ENCODE measurements at places on chromosomes 1 and 21.

DNA sequence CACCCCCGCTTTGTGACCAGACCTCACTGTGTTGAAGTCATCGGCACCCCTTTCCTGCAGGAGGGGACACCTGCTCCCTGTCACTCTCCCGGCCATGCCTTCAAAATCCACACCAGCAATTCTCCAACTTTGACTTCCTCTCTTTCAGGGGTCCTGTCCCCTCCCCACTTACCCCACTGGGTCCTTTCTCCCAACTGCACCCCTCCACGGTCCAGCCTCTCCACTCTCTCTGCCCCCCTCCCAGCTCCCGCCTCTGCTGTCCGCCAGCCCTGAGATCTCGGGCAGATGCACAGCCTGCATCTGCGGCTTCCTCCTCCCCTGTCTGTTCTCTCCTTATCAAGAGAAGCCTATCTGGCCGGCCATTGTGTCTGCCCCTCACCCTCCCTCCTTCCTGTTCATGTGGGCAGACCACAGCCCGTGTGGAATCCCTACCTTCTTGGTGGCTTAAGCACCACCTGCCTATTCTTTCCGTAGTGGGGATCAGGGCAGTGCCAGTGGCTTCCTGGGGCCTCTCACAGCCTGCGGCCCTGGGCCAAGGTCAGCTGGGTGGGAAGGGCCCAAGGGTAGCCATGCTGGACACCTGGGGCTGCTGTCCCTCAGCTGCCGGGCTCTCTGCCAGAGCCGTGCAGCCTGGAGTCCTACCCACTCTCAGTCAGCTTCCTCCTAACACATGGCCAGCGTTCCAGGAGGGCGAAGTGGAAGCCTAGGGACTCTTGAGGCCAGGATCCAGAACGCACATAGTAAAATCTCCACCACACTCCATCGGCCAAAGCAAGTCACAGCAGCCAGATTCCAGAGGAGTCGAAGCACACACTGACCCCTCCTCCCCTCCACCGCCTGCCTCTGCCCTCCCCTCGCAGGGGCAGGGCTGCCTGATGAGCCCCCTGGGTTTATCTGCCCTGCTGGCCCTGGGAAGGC lies 5.1 kb upstream of the HES4 start:
- peaks cover 29% of the 10 kb centered on the region for H3K4me1 ChIP-seq
- peaks cover 28% of the 10 kb centered on the region for H3K27me3 ChIP-seq
- peak overlapping the region; percentile 53 for H3K27ac ChIP-seq
- H3K36me3 ChIP-seq: no peaks in the 10 kb centered on the region

- no peaks in the 10 kb centered on the region for H3K4me1 ChIP-seq
- no peaks in the 10 kb centered on the region for H3K36me3 ChIP-seq
Measured at GRCh38 chr1:199580300-199580699, 447.2 kb upstream of the NR5A2 start.

DNA sequence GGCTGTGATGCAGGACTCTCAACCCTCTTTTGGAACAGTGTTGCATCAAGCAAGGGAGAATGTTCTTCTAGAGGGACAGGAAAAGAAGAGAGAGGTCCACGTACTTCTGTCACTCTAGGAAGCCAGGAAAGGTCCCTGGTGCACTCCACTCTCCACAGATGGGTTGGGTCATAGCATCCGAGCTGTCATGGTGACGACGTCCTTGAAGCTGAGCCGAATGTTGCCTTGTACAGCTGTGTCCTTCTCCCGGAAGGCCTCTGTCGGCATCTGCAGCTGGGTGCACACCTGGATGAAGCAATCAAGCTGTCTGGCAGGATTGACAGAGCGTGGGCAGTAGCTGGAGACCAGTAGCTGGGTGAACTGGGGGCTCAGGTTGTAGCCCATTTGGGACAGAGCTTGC lies 12.5 kb downstream of the MDM4 start:
- H3K4me3 ChIP-seq: no peak overlapping the region
- peaks cover 12% of the 10 kb centered on the region for H3K4me1 ChIP-seq
- DNase-seq: no peak
- H3K27me3 ChIP-seq: no peaks in the 10 kb centered on the region
- H3K36me3 ChIP-seq: peaks cover 61% of the 10 kb centered on the region

DNA sequence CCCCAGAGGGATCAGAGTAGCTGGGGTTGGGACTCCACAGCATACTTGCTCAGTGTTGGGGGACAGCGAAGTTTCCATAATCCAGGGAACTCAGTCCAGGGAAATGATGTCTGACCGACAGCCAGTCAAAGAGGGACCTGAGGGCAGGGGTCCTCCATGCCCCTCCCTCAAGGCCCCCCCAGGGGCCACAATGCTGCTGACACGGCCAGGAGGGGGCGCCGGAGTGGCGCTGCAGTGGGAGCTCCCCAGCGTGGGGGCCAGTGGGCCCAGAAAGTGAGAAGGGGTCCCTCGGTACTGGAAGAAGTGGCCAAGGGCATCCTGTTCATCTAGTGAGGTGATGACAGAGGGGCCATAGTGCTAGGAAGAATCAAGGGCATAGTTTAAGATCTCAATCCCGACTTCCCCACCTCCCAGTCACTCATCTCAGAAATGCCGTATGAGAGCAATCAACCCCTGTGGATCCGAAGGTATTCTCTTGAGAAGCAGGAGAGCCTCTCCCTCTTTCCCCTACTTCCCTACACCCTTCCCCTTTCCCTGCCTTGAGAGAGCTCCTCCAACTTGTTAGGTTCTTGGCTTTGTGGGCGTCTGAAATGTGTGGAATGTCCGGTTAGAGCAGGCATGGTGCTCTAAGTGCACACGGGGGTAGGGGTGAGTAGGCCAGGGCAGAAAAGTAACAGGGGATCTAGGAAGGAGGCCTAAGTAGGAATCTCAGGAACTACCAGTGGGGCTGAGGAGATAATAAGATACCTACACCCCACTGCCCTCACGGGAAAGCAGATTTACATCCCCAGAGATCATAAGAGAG lies 4.1 kb downstream of the NUDT17 start:
- H3K4me3 ChIP-seq: no peak overlapping the region
- no peak overlapping the region for H3K27ac ChIP-seq
- no peak for DNase-seq

DNA sequence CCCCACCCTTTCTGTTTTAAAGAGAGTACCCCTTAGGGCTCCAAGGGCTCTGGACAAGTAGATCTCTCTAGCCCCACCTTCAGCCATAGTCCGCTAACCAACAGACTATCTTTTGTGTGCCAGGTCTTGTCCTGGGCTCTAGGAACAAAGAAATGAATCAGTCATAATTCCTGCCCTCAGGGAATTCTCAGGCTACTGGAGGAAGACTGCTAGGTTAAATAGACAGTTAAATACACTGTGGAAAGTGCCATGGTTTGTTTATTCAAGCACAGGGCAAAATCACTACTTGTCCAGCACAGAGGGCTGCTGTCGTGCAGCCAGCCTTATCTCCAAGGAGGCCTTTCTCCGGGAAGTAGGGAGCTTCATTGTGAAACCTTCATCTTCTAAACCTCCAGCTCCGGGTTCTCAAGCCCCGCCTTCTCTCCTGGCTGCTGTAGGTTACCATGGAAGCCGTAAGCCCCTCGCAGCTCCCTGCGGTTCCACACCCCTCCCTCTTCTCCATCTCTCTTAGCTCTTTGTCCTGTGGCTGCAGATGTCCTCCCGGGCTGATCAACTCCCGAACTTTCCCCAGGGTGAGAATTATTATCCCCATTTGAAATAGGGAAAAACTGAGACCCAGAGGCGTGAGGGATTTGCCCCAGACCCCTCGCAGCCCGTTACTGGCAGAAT lies 29.8 kb downstream of the SHISAL2A start:
- H3K27me3 ChIP-seq: no peaks in the 10 kb centered on the region
- H3K4me1 ChIP-seq: peaks cover 17% of the 10 kb centered on the region
- H3K27ac ChIP-seq: peak overlapping the region; percentile 52
- H3K4me3 ChIP-seq: no peak overlapping the region

DNA sequence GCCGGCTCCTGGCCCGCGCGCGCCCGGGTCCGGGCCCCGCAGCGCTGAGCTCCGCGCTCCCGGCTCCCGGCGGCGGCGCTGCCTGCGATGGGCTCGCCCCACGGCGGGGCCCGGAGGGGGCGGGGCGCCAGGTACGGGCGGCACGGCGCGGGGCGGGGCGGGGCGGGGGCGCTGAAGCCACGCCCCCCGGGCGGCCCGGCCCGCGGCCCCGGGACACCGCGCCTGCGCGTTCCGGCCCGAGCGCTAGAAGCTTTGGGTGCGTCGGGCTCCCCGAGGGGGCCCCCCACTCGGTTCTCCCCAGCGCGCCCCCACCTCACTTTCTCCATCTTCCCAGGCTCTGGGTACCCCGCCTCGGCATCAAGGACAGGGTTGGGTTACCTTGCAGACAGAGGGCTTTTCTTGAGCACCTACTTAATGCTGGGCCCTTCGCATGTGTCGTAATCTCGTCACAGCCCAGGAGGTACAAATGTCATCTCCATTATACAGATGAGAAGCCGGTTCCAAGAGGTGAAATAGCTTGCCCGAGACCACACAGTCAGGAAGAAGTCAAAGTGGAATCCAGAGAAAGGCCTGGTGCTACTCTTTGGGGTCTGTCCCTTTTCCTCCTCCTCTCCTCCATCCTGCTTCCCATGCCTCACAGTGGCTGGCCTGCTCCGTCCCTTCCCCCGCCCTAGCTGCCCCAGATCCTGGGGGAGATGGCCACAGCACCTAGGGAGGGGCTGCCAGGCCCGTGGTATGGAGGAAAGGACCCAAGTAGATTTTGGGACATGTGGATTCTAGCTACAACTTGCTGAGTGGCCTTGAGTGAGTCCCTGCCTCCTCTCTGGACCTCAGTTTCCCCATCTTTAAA lies 46.5 kb downstream of the RAP1GAP start:
- H3K27me3 ChIP-seq: peaks cover 20% of the 10 kb centered on the region
- H3K4me1 ChIP-seq: peaks cover 2% of the 10 kb centered on the region
- no peak overlapping the region for H3K27ac ChIP-seq
- DNase-seq: peak; percentile 45
- H3K36me3 ChIP-seq: no peaks in the 10 kb centered on the region

GRCh38 chr21:39504230-39504629 lies 52.5 kb downstream of the SH3BGR start:
- no peaks in the 10 kb centered on the region for H3K36me3 ChIP-seq
- no peak for DNase-seq
- no peaks in the 10 kb centered on the region for H3K4me1 ChIP-seq
- H3K27me3 ChIP-seq: no peaks in the 10 kb centered on the region
- H3K27ac ChIP-seq: no peak overlapping the region
- no peak overlapping the region for H3K4me3 ChIP-seq

DNA sequence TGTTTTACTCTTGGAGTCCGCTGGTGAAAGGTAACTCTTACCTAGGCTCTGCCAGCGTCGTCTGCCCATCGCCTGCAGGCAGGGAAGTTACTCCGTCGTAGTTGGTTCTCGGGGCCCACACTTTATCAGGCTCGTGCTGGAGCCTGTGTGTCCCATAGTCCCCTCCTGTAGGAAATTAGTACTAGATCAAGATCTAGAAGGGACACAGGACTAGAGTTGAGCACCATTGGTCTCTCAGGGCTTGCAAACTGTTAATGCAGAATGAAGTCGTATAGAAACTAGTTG lies 940 bp downstream of the SRRM1 start:
- DNase-seq: no peak
- peak overlapping the region; percentile 90 for H3K27ac ChIP-seq
- no peaks in the 10 kb centered on the region for H3K27me3 ChIP-seq
- H3K4me3 ChIP-seq: peak overlapping the region; percentile 96

DNA sequence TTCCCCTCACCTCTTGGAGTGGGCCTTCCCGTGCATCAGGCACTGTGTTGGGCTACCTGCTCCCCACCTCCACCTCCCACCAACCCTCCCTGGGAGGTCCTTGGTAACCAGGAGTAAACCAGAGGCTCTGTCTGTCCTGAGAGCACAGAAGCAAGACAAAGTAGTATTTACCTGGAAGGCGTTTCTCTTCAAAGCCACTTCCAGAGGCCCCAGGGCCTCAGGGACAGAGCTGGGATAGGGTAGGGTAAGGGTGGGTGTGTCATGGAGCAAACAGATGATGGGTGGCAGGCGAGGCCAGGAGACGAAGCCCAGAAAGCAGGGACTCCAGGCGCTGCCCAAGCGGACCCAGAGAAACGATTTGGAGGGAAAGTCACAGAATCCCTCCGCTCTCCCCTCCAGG lies 77.2 kb upstream of the TARDBP start:
- peaks cover 33% of the 10 kb centered on the region for H3K27me3 ChIP-seq
- no peak overlapping the region for H3K27ac ChIP-seq
- H3K36me3 ChIP-seq: peaks cover 2% of the 10 kb centered on the region
- H3K4me3 ChIP-seq: no peak overlapping the region
- DNase-seq: no peak

DNA sequence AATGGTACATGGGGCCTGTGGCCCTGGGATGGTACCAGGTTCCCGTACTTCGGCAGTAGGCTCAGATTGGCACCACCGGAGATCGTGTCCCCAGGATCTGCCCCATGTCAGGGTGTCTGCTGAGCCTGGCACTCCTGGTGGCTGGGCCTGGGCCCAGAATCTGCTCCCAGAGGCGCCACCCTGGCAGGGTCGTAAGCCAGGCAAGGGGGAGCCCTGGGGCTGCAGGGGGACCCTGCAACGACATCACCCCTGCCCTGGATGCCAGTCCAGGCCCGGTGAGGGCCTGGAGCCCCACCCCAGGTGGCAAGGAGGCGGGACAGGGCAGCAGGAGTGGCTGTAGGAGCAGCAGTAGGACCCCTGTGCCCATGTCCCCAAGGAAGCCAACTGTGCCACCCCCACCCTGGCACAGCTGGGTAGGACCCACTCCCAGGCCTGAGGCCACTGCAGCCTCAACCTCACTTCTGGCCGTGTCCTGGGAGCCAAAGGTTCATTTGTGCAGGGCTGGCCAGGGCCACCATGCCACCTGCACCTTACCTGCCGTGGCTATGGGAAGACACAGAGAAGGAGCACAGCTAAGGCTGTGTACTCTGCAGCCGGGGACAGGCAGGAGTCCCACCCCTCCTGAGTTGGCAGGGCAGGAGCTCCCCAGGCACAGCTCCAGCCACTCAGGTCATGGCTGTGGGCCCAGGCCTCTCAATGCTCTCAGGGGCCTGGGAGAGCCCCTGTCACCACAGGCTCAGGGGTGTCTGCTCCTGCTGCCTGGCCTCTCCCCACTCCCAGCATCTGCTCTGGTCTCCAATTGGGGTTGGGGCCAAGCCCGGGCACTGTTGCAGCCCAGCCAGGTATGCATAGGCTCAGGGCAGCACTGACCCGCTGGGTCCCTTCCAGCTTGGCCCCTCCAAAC lies 141.7 kb downstream of the EIF4G3 start:
- H3K27ac ChIP-seq: no peak overlapping the region
- no peaks in the 10 kb centered on the region for H3K27me3 ChIP-seq
- no peak overlapping the region for H3K4me3 ChIP-seq
- H3K4me1 ChIP-seq: no peaks in the 10 kb centered on the region
- peaks cover 10% of the 10 kb centered on the region for H3K36me3 ChIP-seq

- H3K4me3 ChIP-seq: no peak overlapping the region
- DNase-seq: no peak
- peaks cover 12% of the 10 kb centered on the region for H3K27me3 ChIP-seq
- no peaks in the 10 kb centered on the region for H3K36me3 ChIP-seq
Measured at GRCh38 chr1:172019976-172020375, 178.7 kb downstream of the DNM3 start.

GRCh38 chr1:8708259-8708658 lies 109.2 kb downstream of the RERE start:
- no peak overlapping the region for H3K4me3 ChIP-seq
- H3K27ac ChIP-seq: no peak overlapping the region
- no peak for DNase-seq
- peaks cover 26% of the 10 kb centered on the region for H3K27me3 ChIP-seq
- H3K36me3 ChIP-seq: peaks cover 6% of the 10 kb centered on the region

Data from activated CD8-positive, alpha-beta T cell treated with anti-CD3 and anti-CD28 coated beads, Interleukin-2, amount 10 ng/mL, durations not matched to agents 7 days and 5 days (primary cell).